ENCODE measurements at places on chromosomes 7 and 10.

GRCh38 chr7:28362812-28363211 lies 49.5 kb upstream of the CREB5 start:
- DNase-seq, result no peak

DNA sequence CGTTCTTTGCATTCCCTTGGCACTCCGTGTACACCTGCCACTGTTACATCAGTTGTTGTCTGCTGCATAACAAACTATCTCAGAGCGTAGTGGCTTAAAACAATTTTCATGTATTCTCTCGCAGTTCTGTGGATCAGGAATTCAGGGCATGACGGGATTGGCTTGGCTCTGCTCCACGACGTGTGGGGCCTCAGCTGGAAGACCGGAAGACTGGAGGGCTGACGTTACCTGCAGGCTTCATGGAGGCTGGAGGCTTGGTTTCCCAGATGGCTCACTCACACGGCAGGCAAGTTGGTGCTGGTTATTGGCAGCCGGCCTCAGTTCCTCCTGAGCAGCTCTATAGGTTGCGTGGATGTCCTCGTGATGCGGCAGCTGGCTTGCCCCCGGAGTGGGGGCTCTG lies 25.5 kb downstream of the NYAP1 start:
- DNase-seq, result no peak

DNA sequence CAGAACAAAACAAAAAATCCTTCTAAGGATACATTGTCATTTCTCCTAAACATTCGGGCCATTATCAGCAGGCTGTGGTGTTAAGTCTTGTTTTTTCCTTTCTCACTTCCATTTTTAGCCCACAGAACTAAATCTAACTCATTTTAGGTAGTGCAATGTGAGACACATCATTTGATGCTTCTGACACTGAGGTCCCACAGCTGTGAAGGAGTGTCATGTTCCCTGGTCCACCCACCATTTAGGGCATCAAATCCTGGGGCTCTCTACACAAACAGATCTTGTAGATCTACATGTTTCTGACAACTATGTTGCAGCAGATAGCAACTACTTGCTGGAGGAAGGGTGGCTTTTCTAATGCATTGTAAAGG lies 232.5 kb upstream of the IGFBP3 start:
- no peak for DNase-seq

DNA sequence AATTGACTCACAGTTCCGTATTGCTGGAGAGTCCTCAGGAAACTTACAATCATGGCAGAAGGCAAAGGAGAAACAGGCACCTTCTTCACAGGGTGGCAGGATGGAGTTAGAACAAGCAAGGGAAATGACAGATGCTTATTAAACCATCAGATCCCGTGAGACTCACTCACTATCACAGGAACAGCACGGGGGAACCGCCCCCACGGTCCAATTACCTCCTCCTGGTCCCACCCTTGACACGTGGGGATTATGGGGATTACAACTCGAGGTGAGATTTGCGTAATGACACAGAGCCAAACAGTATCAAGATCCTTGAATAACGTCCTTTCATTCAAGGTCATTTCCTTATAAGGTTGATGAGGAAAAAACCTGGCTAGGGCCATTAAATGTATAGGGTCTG lies 176.6 kb downstream of the TPK1 start:
- DNase-seq, result no peak

- no peak for DNase-seq
Observed at GRCh38 chr7:30082686-30083085, 52.1 kb upstream of the MTURN start.

GRCh38 chr7:74193913-74194312 lies 15.9 kb upstream of the LAT2 start:
- no peak for DNase-seq

GRCh38 chr7:121385800-121386179 lies 10.3 kb downstream of the FAM3C start:
- no peak for DNase-seq

DNA sequence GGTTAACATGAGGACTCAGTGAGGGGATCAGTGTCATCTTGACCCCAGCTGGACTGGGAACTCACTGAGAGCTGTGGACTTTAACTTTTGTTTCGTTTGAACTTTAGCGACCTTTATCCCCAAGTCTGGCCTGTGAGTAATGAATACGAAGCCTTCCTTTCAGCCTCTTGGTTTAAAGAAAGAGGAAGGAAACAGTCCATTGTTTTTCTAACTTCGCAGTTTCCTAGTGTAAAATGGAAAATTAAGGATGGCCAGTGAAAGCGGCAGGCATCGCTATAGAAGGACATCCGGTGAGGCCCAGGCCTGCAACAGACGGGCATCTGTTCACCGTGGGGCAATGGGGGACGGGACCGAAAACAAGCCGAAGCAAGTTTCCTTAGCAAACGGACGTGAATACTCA lies 44.1 kb upstream of the ADO start:
- DNase-seq, result no peak

DNA sequence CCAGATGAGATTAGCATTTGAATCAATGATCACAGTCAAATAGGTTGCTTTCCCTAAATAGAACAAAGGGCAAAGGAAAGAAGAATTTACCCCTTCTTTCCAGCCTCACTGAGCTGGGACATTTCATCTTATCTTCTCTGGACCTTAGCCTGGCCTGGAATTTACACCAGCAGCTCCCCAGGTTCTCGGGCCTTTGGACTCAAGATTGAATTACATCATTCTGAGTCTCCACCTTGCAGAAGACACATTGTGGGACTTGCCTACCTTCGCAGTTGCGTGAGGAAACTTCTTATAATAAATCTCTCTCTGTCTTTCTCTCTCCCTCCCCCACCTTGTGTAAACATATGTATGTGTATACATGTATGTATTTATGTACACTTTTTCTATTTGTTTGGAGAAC lies 732.4 kb downstream of the IPMK start:
- DNase-seq, result no peak

DNA sequence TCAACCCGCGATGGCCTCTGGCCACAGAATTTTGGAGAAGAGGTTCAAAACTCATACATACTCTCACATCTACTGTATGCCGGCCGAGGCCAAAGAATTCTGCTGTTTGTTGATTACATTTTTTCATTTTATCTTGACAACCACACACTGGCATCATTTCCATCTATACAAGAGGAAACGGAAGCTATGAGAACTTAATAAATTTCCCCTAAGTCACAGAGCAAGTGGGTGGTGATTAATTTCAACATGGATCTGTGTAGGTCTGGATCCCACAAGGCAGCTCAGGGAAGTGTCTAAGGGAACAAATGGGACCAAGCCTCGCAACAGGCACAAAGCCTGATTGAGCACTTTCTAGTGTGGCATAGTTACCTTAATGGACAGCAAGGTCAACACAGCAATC lies 18.0 kb downstream of the ELMO1 start:
- no peak for DNase-seq

GRCh38 chr10:6473430-6473829 lies 106.6 kb downstream of the PRKCQ start:
- DNase-seq, result peak; percentile 63

DNA sequence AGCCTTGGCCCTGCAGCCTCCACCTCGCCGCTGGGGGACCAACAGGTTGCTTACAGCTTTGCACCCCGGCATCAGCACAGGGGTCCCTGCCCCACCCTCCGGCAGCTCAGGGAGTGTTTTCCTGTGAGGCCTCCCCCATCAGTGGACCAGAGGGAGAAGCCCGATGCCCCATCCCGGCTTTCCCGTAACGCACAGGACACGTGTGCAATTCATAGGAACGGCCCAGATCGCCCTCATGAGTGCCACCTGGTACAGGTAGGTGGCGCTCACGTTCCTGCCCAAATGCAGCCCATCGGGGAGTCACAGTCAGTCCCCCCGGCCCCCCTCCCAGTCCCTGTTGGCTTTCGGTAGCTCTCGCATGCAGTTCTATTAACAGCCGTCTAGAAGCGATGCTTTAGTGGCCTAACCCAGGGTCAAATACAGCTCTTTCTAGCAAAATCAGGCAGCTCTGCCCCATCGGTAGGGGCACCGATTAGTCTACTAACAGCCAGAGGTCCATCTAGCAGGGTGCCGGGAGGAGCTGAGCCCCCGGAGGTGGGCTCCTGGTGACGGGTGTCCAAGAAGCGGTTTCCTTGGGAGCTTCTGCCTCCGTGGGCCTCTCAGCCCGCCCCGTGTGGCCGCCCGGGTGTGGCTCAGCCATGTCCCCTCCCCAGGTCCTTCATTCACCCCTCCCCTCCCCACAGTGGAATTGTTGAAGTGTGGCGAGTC lies 48.4 kb upstream of the GTF2IRD1 start:
- DNase-seq, result no peak

GRCh38 chr7:158324397-158325360 lies 262.9 kb downstream of the PTPRN2 start:
- no peak for DNase-seq

DNA sequence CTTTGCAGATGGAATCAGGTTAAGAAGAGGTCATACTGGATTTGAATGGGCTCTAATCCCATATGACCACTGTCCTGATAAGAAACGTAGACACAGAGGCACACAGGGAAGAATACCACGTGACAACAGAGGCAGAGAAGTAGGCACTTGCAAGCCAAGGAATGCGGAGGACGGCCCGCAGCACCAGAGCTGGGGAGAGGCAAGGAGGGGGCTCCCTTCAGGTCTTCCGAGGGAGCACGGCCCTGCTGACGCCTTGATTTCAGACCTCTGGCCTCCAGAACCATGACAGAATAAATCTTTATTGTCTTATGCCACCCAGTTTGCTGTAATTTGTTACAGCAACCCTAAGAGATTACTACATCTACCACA lies 44.7 kb upstream of the TMEM213 start:
- no peak for DNase-seq

DNA sequence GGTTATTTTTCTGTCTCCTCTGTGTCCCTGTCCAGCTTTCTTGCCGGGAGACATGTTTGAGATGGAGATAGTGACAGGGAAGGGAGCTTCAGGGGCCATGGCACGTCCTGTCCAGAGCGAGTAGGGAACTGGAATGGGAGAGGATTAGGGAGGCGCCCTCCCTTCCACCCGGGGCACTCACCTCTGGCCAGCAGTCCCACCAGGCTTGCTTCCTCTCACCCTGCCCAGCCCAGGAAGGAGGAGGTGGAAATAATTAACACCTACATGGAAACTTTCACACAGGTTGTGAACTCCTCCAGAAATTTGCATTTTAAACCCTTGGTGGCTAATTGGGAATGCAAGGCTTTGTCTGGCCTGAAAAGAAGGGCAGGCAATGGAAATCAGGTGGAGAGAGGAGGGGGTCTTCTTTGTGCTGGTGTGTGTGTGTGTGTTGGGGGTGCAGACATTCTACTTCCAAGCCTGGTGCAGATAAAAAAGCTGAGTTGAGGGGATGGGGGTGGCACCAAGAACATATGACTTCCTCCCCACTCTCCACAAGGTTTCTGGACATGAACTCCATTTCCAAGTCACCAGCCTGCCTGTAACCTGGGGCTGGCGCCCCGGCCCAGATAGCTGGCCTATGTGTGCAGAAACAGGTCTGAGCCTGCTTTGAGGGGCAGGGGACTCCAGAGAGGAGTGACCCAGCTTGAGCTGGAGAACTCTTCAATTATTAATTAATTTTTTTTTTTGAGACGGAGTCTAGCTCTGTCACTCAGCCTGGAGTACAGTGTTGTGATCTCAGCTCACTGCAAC lies 199.4 kb downstream of the CYP26A1 start:
- DNase-seq, result no peak

DNA sequence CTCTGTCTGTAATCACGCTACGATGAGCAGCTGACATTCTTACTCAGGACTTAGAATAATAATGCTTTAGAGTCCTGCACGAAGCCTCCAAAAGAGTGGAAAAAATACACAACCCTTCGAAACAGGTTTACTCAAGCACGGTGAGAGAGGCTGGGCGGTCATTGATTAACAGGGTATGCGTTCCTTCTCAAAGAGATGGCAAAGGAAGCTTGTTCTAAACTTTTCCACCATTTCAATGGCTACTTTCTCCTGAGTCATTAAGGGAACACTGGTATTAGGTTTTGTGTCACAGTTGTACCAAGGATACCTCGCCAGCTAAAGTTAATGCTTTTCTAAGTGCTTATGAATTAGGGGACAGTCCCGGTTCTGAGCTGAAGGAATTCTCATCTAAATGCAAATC lies 141.9 kb upstream of the RHEB start:
- DNase-seq, result no peak

- no peak for DNase-seq
Observed at GRCh38 chr10:75012471-75012870, 99.0 kb upstream of the SAMD8 start.

GRCh38 chr7:140230861-140231770 lies 54.3 kb upstream of the KDM7A start:
- DNase-seq, result peak; percentile 34

- no peak for DNase-seq
Observed at GRCh38 chr10:31702005-31702404, 226.6 kb downstream of the ARHGAP12 start.

- no peak for DNase-seq
Observed at GRCh38 chr7:70893971-70894715, 237.8 kb upstream of the GALNT17 start.

DNA sequence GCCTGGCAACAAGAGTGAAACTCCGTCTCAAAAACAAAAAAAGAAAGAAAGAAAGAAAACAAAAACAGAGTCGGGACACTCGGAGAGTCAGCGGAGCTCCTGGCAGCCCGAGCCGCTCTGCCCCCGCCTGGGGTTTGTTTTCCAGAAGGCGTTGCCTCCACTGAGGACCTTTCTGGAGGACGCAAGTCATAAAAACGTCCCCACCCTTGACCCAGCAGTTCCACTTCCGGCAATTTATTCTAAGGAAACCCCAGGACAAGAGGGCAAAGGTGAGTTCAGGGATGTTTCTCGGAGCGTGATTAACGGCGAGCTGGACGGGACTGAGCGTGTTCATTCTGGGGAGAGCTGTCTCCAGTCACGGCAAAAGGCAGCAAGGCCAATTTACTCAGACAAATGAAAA lies 27.0 kb upstream of the SUN1 start:
- no peak for DNase-seq

GRCh38 chr7:2530071-2530987 lies 10.8 kb downstream of the LFNG start:
- DNase-seq, result peak; percentile 87

DNA sequence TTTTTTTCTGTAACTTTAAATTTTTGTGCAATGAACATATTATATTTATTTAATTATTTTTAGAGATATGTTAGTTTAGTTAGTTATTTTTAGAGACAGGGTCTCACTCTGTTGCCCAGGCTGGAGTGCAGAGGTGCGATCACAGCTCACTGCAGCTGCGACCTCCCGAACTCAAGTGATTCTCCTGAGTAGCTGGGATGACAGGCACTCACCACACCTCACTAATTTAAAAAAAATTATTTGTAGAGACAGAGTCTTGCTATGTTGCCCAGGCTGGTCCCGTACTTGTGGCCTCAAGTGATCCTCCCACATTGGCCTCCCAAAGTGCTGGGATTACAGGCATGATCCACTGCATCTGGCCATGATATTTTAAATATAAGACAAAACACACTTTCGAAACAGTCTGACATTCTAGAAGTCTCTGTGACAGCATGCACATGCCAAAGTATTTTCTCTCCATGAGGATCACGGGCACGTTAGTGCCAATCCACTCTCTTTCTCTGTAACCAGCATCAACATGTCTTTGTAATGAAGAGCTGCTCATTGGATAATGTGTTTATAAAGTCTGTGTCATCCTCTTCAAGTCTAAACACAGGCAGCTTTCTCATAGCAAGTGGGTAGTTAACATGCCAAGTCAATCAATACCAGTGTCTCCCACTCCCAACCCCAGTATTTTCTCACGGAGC lies 137.4 kb downstream of the GLI3 start:
- DNase-seq, result no peak

Measured in T-cell (primary cell).